NCI-H460 (cell line): ENCODE measurements at places on chromosomes 16 and 17.

DNA sequence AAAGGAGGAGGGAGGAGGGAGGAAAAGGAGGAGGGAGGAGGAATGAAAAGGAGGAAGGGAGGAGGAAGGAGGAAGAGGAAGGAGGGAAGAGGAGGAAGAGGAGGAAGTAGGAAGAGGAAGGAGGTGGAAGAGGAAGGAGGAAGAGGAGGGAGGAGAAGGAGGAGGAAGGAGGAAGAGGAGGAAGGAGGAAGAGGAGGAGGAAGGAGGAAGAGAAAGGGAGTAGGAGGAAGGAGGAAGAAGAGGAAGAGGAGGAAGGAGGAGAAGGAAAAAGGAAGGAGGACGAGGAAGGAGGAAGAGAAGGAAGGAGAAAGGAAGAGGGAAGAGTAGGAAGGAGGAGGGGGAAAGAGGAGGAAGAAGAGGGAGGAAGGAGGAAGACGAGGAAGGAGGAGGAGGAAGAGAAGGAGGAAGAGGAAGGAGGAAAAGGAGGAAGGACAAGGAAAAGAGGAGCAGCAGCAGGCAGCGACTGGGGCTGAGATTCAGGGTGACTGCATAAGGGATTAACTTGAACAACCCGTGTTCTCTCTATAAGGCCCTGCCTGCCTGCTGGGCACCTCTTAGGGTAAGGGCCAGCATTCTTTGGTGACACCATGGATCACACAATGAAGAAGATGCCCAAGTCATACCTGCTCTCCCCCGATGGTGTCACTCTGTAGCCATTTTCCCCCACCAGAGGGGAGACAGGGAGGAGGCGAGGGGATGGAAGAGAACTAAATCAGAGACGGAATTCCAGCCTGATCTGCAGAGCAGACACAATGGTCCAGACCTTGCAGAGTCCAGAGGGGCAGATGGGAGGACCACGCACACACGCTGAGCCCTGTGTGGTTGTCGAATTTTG is 1.4 kb upstream of the IL34 start:
- DNase-seq, result no peak

DNA sequence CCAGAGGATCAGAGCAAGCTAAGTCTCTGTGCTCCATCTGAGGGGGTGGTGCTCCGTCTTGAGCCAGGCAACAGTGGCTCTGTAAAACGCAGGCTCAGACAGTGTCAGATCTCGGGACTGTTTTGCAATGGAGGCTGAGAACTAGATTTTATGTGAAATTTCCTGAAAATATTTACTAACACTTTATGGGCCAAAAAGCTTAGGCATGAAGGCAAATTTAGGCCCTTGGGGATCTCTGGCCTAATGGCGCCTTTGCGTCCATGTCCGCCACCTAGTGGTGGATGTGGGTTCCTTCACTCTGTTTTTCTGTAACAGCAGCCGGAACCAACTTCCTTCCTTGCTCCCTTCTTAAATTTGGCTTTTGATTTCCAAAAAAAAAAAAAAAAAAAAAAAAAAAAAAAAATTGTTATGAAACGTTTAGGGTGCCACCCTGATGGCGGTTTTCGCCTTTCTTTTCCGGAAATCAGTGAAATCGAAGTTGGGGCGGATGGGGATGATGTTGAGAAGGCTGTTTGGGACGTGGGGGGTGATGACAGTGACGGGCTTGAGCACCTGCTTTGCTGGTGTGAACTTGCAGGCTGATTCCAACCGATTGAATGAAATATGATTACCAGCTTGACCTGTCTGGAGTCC is 14.0 kb upstream of the ELAC2 start:
- DNase-seq, result peak; percentile 44

GRCh38 chr17:228951-229708 is 47.7 kb upstream of the DOC2B start:
- DNase-seq, result no peak

DNA sequence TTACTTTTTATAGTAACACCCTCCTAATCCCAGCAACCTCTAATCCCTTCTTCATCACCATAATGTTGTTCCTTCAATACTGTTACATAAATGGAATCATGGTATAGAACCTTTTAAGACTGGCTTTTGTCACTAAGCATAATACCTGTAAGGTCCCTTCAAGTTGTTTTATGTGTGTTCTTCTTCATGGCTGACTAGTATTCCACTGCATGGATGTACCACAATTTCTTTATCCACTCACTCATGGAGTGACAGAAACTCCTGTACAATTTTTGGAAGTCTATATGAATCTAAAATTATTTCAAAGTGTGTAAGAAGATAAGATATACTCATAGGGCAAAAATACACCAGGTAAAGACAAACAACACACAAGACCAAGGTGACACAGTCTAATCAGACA is 36.8 kb downstream of the MEAK7 start:
- DNase-seq, result no peak

GRCh38 chr17:66275651-66276050 is 26.8 kb upstream of the PRKCA start:
- peak; percentile 94 for DNase-seq

- no peak for DNase-seq
Measured at GRCh38 chr17:17783825-17784656, 52.7 kb downstream of the SREBF1 start.

- no peak for DNase-seq
Measured at GRCh38 chr16:85124636-85125346, 12.5 kb upstream of the CIBAR2 start.

DNA sequence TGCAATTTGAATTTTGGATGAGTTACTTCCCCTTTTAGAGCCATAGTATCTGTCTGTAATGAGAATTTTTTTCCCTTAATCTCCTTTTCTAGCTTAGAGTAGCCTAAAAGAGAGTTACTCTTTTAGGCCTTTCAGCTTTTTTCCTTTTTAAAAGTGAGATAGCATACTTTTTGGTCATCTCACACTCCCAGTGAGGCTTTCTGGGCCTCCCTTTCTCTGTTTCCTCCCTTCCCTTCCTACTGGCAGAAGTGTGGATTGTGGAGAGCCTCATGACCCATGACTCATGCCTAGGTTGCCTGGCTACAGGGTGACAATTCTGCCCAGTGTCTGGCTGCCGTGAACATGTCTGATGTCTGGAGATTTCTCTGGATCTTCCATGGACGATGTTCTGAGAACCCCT is 15.2 kb downstream of the KRT23 start:
- DNase-seq, result peak; percentile 38

DNA sequence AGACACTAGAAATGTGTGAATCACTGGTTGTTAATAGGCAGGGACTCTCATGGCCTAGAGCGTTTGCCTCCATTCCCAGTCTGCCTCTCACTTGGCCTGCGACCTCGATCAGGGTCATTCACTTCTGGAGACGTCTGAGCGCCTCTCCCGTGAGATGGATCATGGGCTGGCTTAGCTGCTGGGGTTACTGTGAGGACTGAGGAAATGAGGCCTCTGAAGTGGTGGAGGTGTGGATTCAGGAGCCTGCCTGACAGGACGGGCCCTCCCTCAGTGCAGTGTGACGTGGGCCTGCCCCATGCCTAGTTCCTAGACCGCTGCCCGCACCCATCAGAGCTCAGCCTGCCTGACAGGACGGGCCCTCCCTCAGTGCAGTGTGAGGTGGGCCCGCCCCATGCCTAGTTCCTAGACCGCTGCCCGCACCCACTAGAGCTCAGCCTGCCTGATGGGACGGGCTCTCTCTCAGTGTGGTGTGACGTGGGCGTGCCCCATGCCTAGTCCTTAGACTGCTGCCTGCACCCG is 61.9 kb downstream of the BANP start:
- peak; percentile 13 for DNase-seq

- no peak for DNase-seq
Measured at GRCh38 chr17:43645765-43646481, 15.8 kb downstream of the MEOX1 start.

GRCh38 chr16:17440131-17440530 is 30.6 kb downstream of the XYLT1 start:
- no peak for DNase-seq

DNA sequence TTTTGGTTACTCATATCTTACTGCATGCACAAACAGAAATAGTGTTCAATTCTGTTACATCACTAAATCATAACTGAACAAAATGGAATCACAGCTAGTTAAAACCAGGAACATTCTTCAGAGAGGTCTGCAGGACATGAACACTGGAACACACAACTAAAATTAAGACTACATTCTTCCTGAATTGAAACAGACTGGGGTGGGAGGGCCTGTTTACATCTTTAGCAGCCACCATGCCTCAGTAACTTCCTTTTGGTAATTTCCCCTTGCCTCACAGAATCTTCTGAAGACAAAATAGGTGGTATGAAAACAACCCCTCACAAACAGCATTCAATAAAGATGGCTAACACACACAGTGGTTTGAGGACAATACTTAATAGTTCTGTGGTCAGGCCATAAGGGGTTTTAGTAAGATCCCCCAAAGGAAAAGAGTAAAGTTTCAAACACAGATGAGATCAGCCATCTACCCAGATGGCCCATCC is 6.5 kb downstream of the MARF1 start:
- no peak for DNase-seq

DNA sequence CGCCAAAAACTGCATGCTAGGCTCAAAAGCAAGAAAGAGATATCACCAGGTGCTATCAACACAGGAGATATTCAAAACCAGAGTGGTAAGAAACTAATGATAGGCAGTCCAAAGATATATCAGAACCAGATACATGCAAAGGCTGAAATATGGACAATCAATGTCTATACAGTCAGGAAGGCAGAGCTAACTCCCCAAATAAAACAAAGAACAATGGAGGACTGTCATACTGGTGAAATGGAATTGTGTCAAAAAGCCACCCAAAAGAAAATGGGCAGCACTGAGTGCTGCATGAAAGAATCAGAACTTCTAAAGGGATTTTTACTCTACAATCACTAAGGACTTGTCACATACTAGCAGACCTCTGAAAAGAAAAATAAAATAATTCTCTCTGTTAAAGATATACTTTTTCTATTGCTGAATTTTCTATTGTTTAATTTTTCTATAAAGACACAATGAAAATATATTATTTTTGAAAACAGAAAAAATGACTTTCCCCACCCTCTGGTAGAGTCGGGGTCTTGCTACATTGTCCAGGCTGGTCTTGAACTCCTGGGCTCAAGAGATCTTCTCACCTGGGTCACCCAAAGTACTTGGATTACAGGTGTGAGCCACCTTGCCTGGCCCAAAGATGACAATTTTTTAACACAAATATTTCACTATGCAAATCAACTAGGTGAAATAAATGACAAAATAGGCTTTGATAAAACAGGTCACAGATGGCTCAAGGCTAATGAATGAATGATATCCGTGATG is 98.2 kb downstream of the USP32 start:
- DNase-seq, result no peak

GRCh38 chr17:15929941-15930340 is 15.0 kb upstream of the ADORA2B start:
- no peak for DNase-seq

DNA sequence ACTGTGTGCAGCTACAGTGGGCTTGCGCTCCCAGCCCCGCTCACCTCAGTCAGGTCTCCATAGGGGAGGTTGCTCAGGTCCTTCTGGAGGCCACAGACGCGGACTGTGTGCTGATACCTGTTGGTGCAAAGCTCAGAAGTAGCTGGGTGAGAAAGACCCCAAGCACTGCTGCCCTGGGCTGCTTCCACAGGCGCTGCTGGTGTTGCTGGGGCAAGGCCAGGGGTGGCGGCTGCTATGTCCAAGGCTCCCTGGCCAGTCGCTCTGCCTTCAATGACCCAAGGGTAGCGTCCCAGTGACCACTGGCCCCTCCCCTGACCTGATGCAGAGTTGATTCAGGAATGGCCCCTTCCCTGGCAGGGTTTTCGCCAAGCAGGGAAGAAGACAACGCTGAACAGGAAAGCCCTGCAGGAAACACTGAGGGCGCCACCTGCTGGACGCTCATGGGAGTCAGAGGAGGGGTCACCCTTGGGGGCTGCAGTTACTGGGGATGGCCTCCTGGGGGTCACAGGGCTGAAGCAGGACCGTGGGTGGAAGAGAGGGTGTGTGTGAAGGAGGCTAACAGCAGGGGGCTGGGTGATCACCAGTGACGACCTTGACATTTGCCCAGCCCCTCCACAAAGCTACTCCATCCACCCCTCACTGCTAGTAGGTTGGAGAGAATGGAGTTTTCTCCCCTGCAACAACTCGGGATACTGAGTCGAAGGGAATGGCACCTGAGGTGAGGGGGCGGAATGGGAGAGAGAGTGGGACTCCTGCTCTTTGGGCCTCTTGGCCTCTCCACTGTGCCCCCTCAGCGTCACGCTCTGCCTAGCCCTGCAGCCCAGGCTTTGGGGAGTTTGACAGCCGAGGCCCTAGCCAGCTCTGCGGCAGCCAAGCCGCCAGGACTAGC is 38.3 kb downstream of the ABCC12 start:
- peak; percentile 42 for DNase-seq

DNA sequence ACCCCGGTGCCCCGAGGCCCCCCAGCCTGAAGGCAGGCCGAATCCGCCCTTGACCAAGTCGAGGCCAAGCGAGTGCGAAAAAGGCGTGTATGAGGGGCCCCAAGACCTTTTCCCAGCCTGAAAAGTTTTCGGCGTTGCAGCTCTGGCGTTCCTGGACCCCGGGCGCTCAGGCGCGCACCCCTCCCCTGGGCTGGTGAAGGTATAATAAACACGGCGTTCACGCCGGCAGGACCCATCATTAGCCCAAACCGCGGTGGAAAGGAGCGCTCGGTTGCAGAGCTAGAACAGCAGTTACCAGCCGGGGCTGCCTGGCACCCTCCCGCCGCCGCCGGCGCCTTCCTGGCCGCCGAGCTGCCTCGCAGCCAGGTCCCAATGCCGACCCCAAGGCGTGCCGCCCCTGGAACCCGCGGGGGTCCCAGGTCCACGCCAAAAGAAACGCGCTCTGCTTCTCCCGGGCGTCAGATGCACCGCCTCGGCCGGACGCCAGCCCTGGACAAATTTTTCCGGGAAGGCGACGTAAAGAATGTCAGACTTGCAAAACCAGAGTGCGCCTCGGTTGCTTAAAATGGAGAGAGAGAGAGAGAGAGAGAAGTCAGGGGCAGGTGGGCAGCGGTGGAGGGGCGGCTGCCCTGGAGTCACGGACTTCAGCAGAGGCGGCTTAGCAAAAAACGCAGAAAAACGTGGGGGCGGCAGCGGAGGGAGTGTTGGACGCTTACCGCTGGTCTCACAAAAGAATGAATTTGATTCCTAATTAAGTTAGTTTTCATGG is 11.5 kb upstream of the FOXF1 start:
- no peak for DNase-seq

- DNase-seq, result no peak
Measured at GRCh38 chr16:57102888-57103851, 10.8 kb downstream of the CPNE2 start.

DNA sequence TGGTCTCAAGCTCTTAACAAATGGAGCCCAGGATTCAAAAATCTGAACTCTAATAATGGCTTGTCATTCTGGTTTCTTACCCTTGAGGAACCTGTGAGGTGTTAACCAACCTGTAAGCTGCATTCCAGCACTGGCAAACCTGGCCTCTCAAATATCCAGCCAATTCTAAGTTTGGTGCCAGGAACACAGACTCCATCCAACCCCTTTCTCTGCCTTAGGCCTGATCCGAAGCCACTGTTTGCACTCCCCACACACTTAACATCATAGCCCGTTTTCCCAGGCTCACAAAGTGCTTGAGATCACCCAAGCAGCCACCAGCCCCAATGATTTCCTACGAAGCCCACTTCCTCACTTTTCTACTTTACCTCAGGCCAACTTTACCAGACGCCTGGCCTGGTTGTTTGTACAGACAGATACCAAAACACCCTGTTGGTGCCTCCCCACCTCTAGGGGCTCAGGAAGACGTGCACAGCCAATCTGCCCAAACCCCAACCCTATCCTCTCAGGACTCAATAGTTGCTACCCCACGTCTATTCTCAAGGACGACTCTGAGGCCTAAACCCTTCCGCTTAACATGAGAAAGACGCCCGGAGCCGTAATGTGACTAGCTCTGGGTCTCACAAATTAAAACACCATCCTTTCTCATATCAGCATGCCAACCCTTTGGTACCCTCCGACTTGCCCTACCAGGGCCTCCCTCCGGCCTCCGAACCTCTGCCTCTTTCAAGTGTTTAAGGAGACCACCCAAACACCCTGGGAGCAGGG is 3.2 kb upstream of the PER1 start:
- DNase-seq, result no peak
